ENCODE measurements at places on chromosomes 1 and 21.

GRCh38 chr1:65942476-65942875 lies 149.8 kb downstream of the PDE4B start:
- DNase-seq = no peak

DNA sequence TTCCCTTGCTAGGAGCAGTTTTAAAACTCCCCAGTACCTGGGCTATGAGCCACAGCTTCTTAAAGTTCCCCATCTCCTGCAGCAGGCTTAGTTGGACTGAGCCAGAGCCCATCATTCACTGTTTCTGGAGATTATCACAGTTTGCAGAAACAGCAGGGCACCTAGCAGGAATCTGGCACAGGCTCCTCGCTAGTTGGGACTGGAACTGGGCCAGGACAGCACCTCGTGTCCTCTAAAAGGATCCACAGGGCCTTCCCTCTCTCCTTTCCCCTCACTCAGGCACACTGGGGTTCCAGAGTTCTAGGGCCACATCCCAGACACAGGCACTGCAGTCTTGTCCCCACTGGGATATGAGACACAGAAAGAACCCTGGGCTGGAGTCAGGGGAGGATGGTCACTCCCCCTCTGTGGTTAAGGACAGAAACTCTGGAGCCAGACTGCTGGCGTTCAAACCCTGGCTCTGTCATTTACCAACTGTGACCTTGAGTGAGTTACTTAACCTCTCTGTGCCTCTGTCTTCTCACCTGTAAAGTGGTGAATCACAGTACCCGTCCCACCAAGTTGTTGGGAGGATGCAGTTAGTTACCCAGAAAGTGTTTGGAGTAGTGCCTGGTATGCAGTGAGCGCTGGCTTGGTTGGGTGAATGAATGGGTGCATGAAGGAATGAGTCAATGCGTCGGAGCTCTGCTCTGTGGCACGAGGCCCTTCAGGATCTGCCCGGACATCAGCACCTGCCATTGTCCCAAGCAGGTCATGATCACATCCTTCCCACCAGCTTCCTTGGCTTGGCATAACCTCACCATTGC lies 18.8 kb upstream of the ECE1 start:
- DNase-seq = peak; percentile 48

DNA sequence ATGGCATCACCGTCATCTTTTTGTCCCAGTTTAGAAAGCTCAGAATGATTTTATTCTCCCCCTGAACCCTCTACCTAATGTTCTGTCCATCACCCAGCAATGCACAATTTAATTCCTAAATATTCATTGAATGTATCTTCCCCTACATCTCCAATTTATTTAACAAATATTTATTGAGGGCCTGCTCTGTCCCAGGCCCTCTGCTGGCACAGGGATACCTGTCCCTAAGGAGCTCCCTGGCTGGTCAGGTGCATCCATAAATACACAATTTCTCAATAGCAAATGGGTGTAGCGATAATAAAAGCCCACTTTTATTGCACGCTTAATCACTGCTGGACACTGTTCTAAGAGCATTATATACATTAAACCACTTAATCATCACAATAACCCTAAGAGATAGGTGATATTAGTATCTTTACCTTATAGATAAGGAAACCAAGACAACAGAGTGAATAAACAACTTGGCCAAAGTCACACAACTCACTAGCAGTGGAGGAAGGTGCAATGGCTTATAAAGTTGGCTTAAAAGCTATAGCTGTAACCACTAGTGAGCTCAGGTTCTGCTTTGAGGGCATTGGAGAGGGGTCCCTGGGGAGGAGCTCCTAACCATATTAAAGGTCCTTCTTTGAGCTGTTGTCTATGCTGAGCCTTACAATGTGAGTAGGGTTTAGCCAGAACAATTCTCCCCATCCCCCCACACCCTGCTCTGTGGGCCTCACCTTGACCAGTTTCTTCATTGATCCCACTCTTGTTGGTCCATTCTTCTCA lies 126.3 kb upstream of the JUN start:
- no peak for DNase-seq

DNA sequence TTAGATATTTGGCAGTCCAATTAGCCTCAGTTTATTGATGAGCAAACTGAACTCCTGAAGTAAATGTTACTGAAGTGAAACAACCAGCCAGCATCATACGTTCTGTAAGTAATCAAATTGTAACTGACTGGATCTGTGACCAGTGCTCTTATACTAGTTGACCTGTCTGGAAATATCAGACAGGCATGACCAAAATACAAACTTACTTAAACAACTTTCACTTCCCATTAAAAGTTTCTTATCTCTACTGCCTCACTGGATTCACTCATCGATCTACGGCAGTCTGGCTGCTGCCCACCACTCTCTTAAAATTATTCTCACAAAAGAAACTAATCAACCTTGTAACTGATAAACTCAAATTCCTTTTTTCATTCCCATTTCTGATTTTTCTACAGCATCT lies 56.4 kb downstream of the WDR3 start:
- DNase-seq = no peak

Measured in astrocyte (in vitro differentiated cells and primary cell).